ENCODE measurements at places on chromosomes 2 and 18.

DNA sequence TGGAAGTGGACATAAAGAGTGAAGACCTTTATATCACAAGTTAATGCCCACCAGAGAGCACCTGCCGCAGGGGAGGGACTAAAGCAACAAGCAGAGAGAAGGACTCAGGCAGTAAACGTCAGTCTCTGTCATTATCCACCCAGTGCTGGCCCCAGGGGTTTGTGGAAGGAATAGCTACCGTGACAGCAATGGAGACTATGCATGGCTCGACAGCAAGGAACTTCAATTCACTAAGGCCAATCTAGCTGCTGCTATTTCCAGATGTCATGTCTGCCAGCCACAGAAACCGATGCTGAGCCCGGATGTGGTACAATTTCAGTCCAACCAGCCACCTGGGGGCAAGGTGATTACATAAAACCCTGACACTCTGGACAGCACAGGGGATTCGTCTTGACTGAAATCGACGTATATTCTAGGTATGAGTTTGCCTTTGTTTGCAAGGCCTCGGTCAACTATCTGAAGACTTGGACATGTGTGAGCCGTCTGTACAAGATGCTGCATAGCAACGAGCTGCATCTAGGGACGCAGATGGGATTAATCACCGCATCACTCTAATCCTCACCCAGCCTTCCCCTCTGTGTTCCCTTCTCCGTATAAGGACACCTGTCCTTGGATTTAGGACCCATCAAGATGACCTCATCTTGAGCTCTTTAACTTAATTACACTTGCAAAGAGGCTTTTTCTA, 154.1 kb upstream of the SH3BP4 start:
- DNase-seq = no peak

DNA sequence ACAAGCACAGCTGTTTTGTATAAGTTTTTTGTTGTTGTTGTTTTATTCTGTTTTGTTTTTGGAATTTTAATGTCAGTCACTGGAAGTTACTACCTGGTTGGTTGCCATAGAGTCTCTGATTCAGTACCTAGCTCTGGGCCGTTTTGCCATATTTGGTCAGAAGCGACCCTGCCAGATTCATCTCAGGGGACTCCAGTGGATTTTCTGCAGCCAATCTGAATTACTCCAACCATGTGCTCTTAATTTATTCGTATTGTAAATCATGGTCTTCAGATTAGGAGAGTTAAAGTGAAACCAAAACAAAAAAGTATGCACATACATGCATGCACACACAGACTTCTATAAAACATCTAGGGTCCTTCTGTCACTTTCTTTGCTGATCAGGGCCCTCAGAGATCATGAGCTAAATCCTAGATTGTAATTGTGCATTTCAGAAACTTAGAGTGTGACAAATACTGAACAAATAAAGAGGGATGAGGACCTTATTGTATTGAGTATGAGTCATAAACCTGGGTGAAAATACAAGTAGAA, 317.4 kb upstream of the UBE2E3 start:
- DNase-seq = no peak

DNA sequence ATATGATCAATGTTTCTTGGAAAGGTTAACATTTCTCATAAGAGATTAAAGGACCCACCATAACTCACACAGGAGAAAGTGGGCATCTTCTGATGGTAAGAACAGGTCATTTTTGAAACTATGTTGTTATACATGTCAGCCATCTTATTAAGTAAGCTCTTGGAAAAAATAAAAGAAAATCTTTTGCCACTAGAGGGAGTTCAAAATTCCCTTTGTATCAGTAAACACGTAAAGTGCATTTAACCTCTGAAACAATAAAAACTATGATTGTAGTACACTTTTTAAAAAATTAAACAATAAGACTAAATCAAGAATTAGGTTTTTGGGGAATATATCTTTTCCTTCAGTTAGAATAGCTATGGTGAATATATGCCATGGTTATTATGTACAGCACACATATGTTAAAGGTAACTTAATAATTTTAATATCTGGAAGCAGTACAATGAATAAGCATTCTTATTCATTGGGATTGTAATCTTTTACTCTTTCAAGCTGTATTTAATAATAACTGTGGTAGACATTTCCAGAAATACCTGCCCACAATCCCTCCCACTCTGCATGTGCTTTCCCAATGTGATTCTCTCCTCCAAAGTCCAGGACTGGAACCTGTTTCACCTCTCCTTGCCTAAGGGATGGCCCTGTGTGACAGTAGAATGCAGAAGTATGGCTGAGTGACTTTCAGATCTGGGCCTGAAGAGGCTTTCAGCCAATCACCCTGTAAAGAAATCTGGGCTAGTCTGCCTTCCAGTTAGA, 64.2 kb downstream of the RBMS1 start:
- DNase-seq = peak; percentile 18

DNA sequence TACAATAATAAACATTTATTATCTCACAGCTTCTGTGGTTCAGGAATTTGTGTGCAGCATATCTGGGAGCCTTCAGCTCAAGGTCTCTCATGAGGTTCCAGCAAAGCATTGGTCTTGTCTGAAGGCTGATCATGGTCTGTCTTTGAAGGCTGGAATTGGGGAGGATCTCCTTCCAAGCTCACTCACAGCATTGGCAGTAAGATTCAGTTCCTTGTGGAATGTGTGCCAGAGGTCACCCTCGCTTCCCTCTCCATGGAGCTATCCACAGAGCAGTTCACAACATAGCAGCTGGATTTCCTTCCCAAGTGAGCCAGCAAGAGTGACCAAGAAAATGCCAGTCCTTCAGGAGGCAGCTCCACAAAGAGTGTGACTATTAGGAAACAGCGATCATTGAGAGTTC, 202.2 kb upstream of the ST6GAL2 start:
- DNase-seq = no peak

- no peak for DNase-seq
These were observed 222.8 kb downstream of the NAPG start for GRCh38 chr18:10748641-10749040.

GRCh38 chr2:30406853-30407252, 40.2 kb upstream of the LCLAT1 start:
- DNase-seq = no peak

GRCh38 chr18:31156821-31157763, 5.6 kb downstream of the DSC1 start:
- DNase-seq = no peak

GRCh38 chr18:11664286-11664685, 24.8 kb upstream of the GNAL start:
- no peak for DNase-seq

DNA sequence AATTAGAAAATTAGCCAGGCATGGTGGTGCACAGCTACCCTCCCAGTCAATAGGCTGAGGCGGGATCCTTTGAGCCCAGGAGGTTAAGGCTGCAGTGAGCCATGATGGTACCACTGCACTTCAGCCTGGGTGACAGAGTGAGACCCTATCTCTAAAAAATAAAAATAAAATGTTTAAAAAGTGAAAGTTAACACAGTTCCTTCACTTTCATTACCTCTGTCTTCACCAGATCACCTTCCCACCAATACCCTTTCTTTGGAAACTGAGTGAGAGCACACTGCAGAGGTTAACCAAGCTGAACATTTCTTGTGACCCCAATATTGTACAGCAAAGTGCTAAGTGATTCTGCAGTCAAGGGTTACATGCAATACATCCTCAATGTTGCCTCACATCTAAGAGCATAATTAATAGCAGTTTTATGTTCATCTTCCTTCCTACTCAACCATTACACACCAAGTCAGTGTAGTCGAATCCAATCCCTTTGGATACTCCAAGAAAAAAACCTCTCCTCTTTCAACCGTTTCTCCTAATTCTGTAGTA, 1.7 kb downstream of the L3MBTL4 start:
- no peak for DNase-seq

Data from GM10248 (cell line).